CD14-positive monocyte (primary cell): ENCODE measurements at places on chromosomes 2 and 18. TPM values are rescaled to one million over a fixed set of nuclear protein-coding genes. Genes with fewer than 3 reads are reported as not detected.

- DNase-seq, result no peak
These were observed 43.5 kb downstream of the CWC22 start for GRCh38 chr2:179963626-179964025.

- DNase-seq, result no peak
These were observed 28.2 kb downstream of the OSBPL1A start for GRCh38 chr18:24369426-24369825.

Gene IL36RN
- polyA plus RNA-seq, result not detected

DNA sequence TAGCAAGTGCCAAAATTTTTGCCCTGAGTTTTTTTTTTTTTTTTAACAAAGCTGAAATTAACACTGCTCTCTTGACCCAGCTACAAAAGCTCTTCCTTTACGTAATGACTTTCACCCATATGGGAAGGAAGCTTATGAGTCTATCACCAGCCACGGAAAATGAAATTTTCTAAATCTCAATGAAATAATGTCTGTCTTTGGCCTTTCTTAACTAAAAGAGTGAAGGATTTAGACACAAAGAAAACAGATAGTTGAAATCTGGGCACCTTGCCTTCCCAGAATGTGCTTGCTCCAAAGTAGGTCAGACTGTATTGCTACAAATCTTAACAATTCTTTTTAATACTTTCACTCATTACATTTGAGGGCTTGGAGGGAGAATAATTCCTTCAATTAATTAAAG lies 180.8 kb upstream of the MGAT5 start:
- no peak for DNase-seq

DNA sequence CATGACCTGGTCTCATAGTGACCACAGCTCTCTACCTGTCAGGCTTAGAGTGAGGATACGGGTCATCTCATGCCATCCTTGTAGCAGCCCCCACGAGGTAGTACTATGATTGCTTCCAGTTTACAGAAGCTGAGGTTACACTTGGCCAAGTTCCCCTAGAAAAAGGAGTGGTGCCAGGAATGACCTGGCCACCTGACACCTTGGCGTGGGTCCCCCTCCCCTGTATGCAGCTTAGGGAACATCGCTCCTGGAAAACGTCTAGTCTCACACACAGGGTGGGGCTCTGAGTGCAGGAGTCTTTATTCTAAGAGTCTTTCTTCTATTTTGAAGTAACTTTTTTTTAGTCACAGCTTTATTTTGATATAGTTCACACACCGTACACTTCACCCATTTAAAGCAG lies 14.8 kb downstream of the NPPC start:
- no peak for DNase-seq

Gene SCG2
- not detected for polyA plus RNA-seq

Gene OLA1
- polyA plus RNA-seq, result 5.5 and 24.9 TPM in 2 replicates

Gene CERKL
- 16.3 TPM for polyA plus RNA-seq

Gene WNT6
- 0.27 TPM for polyA plus RNA-seq

GRCh38 chr18:69957747-69958146 lies 10.1 kb upstream of the CD226 start:
- DNase-seq, result no peak

- no peak for DNase-seq
These were observed 165.3 kb upstream of the SMAD2 start for GRCh38 chr18:48095726-48096125.
